ENCODE measurements at places on chromosomes 7 and 10. TPM values are rescaled to one million over a fixed set of nuclear protein-coding genes. Genes with fewer than 3 reads are reported as not detected.

DNA sequence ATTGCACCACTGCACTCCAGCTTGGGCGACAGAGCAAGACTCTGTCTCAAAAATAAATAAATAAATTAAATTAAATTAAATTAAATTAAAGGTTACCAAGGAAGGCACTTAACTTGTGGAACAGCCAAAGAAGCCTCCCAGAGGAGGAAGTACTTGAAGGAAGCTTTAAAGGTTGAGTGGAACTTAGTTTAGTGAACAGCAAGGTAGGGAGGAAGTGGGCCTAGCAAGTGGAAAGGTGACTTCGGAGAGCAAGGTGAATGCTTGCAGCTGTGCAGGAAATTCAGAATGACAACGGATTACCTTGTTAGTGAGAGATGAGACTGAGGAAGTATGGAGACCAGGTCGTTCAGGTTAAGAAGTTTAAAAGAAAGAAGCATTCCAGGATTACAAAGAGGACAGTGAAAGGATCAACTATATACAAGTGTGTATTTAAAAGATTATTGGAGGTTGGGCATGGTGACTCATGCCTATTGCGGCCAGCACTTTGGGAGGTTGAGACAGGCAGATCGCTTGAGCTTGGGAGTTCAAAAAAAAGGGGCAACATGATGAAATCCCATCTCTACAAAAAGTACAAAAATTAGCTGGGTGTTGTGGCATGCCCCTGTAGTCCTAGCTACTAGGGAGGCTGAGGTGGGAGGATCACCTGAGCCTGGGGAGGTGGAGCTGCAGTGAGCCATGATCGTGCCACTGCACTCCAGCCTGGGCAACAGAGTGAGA is 12.8 kb upstream of the RPEL1 start:
- no peak for DNase-seq

DNA sequence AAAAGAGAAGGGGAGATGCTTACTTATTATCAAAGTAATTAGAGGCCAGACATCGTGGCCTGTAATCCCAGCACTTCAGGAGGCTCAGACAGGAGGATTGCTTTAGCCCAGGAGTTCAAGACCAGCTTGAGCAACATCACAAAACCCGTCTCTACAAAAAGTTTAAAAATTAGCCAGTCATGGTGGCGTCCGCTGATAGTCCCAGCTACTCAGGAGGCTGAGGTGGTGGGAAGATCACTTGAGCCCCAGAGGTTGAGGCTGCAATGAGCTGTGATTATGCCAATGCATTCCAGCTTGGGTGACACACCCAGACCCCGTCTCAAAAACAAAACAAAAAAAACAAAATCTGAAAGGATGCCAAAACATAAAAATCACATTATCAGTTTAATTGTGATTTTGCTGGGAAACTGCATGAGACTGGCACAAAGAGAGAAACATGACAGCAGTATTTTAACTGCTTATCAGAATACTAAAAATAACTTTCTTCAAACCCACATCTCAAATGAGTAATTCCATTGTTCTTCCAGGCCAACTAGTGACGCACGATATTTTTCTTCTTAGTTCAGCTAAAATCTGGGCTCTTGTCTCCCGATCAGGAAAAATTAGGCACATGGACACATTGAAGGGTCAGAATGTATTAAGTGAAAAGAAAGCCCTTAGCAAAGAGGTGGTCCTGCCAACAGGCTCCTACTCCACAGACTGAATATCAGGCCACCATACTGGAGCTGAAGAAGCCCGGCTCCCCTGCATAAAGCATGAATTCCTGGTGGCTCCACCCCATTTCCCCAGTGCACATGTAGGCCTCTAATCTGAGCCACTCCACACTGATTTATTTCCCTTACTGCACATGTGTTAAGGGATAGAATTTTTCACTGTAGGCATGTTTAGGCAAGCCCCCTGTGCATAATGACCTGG is 9.6 kb upstream of the CCM2 start:
- peak; percentile 12 for DNase-seq

DNA sequence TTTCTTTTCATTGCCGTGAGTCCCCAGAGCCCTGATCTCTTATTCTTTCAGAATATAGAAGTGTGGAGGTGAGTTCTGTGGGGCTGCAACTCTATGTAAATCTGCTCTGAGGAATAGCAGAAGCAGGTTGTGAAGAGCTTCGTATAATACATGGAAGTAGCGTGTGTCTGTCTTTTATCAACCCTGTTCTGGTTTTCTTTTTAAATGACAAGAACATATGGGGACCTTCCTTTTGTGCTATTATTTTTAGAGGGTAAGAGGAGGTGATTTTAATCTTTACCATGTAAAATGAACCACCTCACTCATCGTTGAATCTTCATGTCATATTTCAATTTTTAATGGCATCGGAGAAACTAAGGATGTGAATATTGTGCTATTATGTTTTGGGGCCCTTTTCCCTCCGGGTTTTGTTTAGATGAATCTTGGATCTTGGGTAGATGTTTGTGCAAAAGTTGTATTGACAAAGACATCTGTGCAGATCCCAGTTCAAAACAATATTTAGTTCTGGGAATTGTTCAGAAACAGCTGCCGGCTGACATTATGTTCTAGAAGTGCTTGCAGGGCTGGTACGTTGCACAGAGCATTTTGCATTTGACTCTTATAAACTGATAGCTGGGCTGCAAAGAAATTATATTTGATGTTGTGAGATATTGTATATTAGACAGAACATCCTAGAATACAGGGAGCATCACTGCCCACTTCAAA is 46.7 kb downstream of the PLXDC2 start:
- DNase-seq, result no peak

DNA sequence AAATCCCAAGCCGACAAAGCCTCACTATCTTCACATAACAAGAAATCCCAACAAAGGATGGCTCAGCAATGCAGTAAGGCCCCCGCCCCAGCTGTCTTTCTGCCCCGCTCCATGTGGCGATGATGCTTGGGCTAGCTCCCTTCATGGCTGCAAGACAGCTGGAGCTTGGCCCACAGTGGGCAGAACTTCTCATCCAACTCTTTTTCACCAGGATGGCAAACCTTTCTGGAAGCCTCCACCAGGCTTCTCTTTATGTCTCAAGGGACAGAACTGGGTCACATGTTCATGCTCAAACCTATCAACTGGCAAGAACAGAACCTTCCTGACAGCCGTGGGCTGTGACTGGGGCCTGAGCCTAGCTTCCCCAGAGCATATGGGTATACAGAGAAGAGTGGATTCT is 260.5 kb upstream of the MKLN1 start:
- DNase-seq, result no peak

- DNase-seq, result no peak
Measured at GRCh38 chr7:87517136-87517815, 41.8 kb upstream of the ABCB4 start.

- DNase-seq, result no peak
Measured at GRCh38 chr7:41478187-41478586, 224.7 kb downstream of the INHBA start.

DNA sequence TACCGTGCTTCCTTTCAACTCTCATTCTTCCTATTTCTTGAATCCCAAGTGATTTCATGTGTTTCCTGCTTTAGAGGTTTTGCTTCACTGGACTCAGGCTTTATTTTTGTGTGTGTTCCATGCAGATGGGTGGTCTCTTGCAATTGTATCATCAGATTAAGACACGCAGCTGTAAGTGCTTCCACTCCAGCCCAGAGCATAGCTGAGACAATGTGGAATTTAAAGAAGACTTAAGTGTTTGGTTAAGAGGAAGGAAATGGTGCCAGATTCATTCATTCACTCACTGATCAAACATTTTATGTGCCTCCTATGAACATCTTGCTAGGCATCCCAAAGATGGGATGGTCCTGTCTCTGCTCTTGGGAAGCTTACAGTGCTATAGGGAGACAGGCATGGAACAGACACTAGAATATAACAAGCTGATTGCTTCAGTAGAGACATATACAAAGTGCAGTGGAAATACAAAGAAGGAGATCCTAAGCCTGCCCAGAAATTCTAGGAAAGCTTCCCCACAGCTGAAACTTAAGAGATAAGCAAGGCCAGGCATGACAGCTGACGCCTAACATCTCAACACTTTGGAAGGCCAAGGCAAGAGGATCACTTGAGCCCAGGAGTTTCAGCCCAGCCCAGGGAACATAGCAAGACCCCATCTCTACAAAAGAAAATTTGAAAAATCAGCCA is 46.1 kb upstream of the LRRC17 start:
- DNase-seq, result no peak

GRCh38 chr7:123231021-123232000 is 31.5 kb upstream of the SLC13A1 start:
- no peak for DNase-seq

DNA sequence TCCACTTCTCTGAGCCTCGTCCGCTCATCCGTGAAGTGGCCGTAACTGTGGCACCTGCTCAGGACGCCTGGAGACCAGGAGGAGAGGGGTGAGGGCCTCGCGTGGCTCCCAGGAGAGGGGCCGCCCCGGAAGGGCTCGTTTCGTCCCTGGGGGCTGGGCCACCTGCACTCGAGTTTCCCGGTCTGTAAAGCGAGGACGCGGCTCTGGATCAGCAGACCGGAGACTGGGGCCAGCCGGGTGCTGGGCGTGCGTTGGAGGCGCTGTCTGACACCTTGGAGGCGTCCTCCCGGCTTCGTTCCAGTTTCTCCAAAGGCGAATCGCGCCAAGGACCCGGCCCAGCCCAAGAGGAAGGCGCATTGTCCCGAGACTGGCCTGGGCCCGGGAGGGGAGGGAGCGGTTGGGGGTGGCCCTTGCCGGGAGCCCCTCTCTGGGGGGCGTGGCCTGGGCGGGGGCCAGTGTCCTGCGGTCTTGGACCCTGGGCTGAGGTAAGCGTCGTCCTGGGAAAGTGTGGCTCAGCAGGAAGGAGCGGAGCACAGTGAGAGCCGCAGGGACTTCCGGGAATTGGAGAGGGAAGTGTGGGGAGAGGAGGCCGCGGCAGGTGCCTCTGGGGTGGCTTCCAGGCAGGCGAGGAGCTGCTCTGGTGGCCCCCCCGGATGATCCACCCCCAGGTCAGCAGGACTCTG is 89.6 kb downstream of the FOXL3 start:
- peak; percentile 78 for DNase-seq

GRCh38 chr7:141460781-141461715 is 90.2 kb upstream of the AGK start:
- no peak for DNase-seq

GRCh38 chr7:99139036-99139435 is 4.9 kb downstream of the SMURF1 start:
- no peak for DNase-seq

DNA sequence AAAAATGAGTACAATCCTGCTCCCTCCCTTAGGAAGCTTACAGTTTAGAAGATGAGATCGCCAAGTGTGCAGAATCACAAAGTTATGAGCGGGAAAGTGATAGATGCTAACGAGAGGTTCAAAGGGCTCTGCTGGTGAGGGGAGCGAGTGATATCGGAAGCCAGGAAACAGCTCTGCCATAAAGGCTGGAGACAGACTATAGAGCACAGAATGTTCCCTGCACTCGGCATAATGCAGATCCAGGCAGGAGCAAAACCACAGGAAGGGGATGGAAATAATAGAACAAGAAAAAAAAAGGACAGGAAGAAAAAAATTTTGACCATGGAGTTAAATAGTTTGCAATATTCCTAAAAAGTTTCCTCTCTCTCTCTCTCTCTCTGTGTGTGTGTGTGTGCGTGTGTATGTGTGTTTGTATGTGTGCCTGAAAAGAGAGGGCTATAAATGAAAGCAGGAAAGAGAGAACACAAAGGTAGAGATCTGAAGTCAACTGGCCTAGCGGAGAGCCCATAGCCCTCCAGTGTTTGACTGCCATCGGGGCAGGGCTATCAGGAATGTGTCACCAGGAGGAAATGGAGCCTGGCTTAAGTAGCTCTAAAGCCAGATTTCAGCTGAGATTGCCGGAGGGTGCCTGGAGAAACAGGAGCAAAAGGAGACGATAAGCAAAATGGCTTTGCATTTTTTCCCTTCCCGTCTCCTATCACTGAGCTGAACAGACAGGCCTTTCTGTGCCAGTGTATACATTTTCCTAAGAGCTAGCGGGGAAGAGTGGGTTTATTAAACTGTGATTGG is 175.8 kb upstream of the LYZL1 start:
- no peak for DNase-seq

- no peak for DNase-seq
Measured at GRCh38 chr10:36042135-36042534, 400.0 kb upstream of the FZD8 start.

DNA sequence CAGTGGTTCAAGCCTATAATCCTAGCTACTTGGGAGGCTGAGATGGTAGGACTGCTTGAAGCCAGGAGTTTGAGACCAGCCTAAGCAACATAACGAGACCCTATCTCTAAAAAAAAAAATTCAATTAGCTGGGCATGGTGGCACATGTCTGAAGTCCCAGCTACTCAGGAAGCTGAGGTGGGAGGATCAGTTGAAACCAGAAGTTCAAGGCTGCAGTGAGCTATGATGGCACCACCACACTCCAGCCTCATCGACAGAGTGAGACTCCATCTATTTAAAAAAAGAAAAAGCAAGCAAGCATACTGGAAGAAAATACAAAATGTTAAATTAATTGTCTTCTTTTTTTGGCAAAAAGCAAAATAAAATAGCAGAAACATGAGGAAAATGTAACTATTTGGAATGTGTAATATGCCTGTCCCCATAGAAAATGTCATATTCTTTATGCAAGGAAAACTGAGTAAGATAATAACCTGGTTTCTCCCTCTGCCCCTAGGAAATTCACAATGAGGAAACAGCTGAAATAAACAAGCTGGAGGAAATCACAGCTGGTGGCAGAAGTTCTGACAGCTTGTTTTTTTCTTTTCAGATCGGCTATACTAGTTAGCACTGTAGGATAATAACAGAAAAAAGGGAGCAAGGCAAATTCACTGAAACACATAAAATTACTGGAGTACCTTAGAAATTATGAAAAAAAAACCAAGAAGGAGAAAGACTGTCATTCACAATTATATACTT is 48.5 kb downstream of the HERPUD2 start:
- DNase-seq, result no peak

GRCh38 chr7:79570903-79571302 is 117.4 kb upstream of the MAGI2 start:
- DNase-seq, result no peak

The AASS gene
- total RNA-seq, result 22.2 TPM

The FGFR2 gene
- 0.34 TPM for total RNA-seq

The PTPRN2 gene
- 16.7 TPM for total RNA-seq

The AS3MT gene
- total RNA-seq, result 5.8 TPM

The ING3 gene
- 21.7 TPM for total RNA-seq

The ATOH7 gene
- total RNA-seq, result not detected

The ZCWPW1 gene
- total RNA-seq, result 4.8 TPM

The SLC26A5 gene
- total RNA-seq, result 0.79 TPM

The ANXA8 gene
- not detected for total RNA-seq

The CYP26C1 gene
- 1.2 TPM for total RNA-seq
